ENCODE measurements at places on chromosomes 5 and 9. TPM values are rescaled to one million over a fixed set of nuclear protein-coding genes. Genes with fewer than 3 reads are reported as not detected.

The CD14 gene
- total RNA-seq, result 0.18 TPM

- H3K27ac ChIP-seq, result no peak overlapping the region
- peak; percentile 50 for DNase-seq
- no peaks in the 10 kb centered on the region for H3K36me3 ChIP-seq
- H3K4me3 ChIP-seq, result no peak overlapping the region
- no peaks in the 10 kb centered on the region for H3K27me3 ChIP-seq
- H3K4me1 ChIP-seq, result no peaks in the 10 kb centered on the region
These were observed 1029.6 kb downstream of the CDH12 start for GRCh38 chr5:21823588-21823987.

DNA sequence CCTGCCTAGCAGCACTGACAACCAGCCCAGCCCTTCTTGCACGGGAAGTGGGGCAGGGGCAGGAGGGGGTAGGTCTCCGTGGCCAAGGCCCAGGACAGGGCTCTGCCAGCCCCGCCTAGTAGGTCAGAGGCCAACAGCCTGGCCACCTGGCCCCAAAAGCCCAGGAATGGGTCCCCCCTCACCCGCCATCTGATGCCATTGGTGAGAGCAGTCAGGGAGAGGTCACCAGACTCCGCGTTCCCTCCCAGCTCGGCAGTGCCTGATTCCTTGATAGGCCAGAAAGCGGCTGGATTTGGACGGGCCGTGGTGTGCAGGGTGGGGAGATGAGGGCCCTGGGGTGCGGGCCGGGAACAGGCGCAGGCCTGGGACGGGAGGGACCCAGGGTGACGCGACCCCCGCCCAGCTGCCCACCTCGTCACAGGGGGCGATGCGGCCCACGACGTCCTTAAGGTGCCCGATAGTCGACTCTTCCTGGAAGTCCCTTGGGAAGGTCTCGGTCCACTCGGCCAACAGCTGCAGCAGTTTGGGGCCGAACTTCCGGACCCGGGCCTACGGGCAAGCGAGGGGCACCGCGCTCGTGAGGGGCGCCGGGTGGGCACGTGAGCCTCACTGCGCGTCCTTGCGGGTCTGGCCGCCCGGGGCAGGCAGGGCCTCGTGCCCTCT lies 64.5 kb upstream of the RNF130 start:
- H3K4me1 ChIP-seq, result peaks cover 2% of the 10 kb centered on the region
- no peak overlapping the region for H3K4me3 ChIP-seq
- H3K27me3 ChIP-seq, result peaks cover 31% of the 10 kb centered on the region
- no peak overlapping the region for H3K27ac ChIP-seq

The TSSK1B gene
- total RNA-seq, result under 0.01 TPM

GRCh38 chr9:20331095-20331685 lies 291.1 kb downstream of the MLLT3 start:
- H3K4me3 ChIP-seq, result no peak overlapping the region
- DNase-seq, result no peak
- H3K27ac ChIP-seq, result no peak overlapping the region
- no peaks in the 10 kb centered on the region for H3K36me3 ChIP-seq
- peaks cover 5% of the 10 kb centered on the region for H3K27me3 ChIP-seq

DNA sequence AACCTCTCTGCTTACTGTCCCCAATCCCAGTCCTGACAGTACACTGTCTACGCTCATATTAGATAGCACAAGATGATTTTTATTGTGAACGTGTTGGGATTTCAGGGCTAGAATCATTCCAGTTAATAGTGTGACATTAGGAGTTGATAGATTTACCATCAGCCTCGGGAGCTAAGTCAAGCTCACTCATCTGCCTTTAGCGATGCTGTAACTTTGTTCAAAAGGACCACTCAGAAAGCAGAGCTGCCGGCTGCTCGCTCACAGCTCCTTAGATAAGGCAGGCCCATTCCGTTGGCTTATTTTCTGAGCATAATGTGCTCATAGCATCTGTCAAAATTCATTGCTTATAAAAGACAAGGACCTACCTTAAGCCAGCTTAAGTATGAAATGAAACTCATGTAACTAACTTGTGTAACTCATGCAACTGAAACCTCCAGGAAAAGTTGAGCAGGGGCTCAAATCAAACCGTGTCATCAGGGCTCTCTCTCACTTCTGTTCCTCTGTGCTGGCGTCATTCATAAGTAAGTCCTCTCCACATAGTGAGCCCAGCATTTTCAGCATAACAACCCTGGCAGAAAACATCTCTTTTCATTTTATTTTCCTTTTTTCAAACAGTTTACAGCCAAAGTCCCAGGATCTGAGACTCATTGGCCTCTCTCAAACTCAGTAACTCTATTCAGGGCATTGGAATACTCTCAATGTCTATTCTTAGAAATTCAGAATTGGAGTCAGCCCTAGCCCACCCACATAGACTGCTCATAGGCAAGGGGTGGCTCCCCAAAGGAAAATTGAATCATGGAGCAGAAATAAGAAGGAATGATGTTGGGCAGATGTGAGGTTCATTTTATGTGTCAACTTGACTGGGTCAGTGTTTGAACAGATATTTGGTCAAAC lies 208.8 kb downstream of the MAN2A1 start:
- no peak overlapping the region for H3K4me3 ChIP-seq
- no peak for DNase-seq
- H3K27ac ChIP-seq, result no peak overlapping the region
- H3K4me1 ChIP-seq, result no peaks in the 10 kb centered on the region

GRCh38 chr5:78354066-78354670 lies 6.2 kb upstream of the SCAMP1 start:
- no peak overlapping the region for H3K27ac ChIP-seq
- DNase-seq, result no peak
- 0 out of 2 replicates have a peak, but pooled peaks cover 2% of the 10 kb centered on the region for H3K36me3 ChIP-seq

Data from IMR-90 (cell line).